ENCODE measurements at places on chromosomes 1 and 21.
A peak's percentile ranks its signal among the peaks of the same experiment; 100 is the strongest.

DNA sequence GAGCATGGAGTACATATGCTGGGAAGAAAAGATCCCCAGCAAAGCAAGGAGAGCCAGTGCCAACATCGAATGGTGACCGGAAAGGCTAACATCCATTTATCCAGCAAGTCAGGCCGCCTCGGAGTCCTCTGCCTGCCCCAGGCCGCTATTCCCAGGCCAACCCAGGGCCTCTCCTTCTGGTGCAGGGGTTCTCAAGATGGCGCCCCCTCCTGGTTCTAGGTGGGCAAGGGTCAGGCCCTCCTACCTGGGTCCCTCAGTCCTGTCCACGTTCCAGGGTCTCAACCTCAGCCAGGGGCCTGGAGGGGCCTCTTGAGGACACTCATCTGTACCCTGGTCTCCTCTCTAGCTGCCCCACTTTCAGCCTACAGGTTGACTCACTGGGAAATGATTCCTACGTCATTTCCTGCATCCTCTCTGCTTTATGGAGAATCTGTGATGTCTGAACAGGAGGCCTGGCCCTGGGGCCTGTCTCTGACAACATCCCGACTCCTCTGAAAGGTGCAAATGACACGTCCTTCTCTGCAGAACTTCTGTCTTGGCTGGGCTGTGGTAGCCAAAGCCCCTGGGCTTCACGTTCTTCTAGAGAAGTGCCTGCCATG, 145.3 kb downstream of the PSMG1 start:
- H3K27ac ChIP-seq = no peak overlapping the region
- H3K4me3 ChIP-seq = no peak overlapping the region
- H3K4me1 ChIP-seq = no peaks in the 10 kb centered on the region

DNA sequence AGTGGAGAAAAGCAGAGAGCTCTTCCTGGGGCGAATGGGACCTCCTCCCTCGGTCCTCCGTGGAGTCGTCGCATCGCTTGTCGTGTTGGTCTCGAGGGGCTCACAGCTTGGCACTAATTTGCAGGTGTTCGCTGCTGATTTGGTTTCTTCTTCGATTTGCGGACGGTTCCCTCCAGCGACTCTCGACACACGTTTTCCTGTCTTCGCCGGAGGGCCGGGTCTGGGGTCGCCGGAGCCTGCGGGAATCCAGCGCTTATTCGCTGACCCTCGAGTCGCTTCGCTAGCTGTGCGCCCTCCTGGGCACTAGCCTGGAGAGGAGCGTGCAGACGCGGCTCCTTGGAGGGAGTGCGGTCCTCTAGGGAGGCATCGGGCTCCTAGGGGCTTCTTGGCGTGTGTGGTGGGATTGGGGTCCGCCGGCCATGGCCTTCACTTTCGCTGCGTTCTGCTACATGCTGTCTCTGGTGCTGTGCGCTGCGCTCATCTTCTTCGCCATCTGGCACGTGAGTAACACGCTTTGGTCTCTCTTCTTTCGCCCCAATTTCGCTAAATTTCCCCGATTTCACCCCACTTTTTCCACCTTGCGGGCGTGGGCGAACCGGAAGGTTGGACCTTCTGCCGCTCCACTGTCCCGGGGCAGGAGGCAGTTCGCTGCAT, 766 bp downstream of the CNIH3 start:
- peaks cover 7% of the 10 kb centered on the region for H3K4me1 ChIP-seq
- H3K4me3 ChIP-seq = peak overlapping the region; percentile 36
- H3K36me3 ChIP-seq = no peaks in the 10 kb centered on the region
- no peak for DNase-seq

DNA sequence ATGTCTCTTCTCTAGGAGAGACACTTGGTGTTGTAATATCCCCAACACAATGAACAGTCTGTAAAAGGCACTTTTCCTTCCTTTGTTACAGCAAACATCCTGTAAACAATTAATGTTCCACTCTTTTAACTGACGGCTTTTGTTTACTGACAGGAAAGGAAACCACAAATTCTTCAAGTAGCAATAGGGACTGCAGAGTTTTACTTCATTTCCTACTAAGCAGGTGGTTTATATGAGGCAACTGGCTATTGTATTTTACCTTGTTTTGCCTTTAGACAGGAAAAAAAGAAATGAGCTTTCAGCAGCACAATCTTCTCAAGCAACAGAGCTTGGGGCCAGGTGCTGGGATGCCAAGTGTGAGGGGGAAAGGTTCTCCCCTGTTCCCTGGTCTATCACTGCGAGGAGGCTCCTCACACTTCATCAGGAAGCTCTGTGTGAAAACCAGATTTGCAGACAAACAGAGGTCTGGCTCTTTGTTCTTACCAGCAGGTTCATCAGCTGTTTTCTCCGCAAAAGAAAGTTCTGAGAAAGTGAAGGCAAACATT, 51.2 kb downstream of the SIPA1L2 start:
- no peaks in the 10 kb centered on the region for H3K36me3 ChIP-seq
- H3K27ac ChIP-seq = no peak overlapping the region
- DNase-seq = no peak
- no peaks in the 10 kb centered on the region for H3K27me3 ChIP-seq
- no peaks in the 10 kb centered on the region for H3K4me1 ChIP-seq
- H3K4me3 ChIP-seq = no peak overlapping the region

- H3K27ac ChIP-seq = no peak overlapping the region
- H3K27me3 ChIP-seq = no peaks in the 10 kb centered on the region
- no peak overlapping the region for H3K4me3 ChIP-seq
- no peaks in the 10 kb centered on the region for H3K4me1 ChIP-seq
- no peak for DNase-seq
- H3K36me3 ChIP-seq = no peaks in the 10 kb centered on the region
Observed at GRCh38 chr1:209382231-209383100, 201.0 kb upstream of the CAMK1G start.

- H3K27ac ChIP-seq = no peak overlapping the region
- H3K36me3 ChIP-seq = no peaks in the 10 kb centered on the region
- no peak overlapping the region for H3K4me3 ChIP-seq
- H3K27me3 ChIP-seq = no peaks in the 10 kb centered on the region
- DNase-seq = no peak
- H3K4me1 ChIP-seq = no peaks in the 10 kb centered on the region
Observed at GRCh38 chr1:89364954-89365550, 1.2 kb downstream of the GBP6 start.

DNA sequence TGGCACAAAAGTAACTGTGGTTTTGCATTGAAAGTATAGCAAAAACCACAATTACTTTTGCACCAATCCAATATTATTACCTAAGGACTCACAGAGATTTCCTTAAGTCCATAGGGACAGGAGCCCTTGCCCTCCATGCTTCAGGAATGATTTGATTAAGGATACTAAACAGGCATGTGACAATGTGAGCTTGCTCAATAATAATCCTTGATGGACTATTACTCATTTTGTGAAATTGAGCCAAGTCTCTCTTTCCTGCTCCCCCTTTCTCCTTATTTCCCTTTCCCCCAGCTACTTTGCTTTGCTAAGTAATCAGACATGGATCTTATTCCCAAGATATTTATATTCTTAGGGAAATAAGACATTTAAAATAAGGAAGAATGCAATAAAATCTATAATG, 21.6 kb upstream of the RGL1 start:
- H3K36me3 ChIP-seq = no peaks in the 10 kb centered on the region
- no peak overlapping the region for H3K27ac ChIP-seq
- DNase-seq = no peak
- H3K27me3 ChIP-seq = no peaks in the 10 kb centered on the region

DNA sequence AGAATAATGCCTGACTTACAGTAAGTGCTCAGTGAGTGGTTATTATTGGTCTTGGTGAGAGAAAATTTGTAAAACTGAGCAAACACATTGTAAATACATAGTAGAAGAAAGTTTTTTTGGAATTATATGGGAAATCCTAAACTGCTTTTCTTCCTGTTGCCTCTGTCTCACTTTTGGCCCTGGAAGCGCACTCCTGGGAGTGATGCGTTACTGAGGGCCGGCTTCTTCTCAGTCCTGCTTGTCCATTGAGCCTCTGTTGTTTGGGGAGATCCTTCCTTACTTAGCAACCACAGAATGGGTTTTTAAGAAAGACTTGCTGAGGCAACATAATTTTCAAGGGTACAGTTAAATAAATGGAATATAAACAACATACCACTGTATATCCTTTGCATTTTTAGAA, 166.0 kb downstream of the EDEM3 start:
- DNase-seq = no peak
- peak overlapping the region; percentile 62 for H3K27ac ChIP-seq
- no peaks in the 10 kb centered on the region for H3K27me3 ChIP-seq
- H3K4me3 ChIP-seq = no peak overlapping the region
